Lower lobe of right lung (tissue), 2 donors: ENCODE measurements at places on chromosomes 1 and 21. TPM values are rescaled to one million over a fixed set of nuclear protein-coding genes. Genes with fewer than 3 reads are reported as not detected.

DNA sequence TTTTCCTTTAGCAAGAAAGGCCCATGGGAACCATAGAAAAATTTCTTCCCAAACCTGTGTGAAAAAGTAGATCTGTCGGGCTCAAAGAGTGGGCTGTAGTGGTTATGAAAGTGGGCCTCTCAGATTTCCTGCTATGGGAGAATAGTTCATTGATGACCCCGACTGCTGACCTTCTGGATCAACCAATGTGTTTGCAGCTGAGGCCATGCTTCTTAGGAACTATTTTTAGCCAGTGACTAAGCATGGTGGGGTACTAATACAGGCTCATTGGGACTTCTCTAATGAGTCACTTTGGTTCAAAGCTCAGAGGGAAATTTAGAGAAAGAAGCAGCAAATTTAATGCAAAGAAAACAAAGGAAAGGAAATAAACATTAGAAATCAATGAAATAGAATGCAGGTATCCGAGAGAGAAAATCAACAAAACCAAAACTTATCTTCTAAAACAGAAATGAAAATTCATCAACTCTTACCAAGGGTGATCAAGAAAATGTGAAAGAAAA, 12.6 kb upstream of the PSMA5 start:
- peaks cover 6% of the 10 kb centered on the region for H3K27me3 ChIP-seq
- H3K4me1 ChIP-seq: no peaks in the 10 kb centered on the region
- no peak overlapping the region for H3K4me3 ChIP-seq

The IQGAP3 gene
- total RNA-seq: 1.7 TPM

GRCh38 chr1:12502336-12503109, 115.5 kb downstream of the DHRS3 start:
- no peaks in the 10 kb centered on the region for H3K4me1 ChIP-seq
- H3K27me3 ChIP-seq: no peaks in the 10 kb centered on the region
- DNase-seq: no peak

The MX1 gene
- total RNA-seq: 211 TPM

- H3K27ac ChIP-seq: no peak overlapping the region
- DNase-seq: no peak
- H3K4me3 ChIP-seq: no peak overlapping the region
- no peaks in the 10 kb centered on the region for H3K36me3 ChIP-seq
- H3K4me1 ChIP-seq: no peaks in the 10 kb centered on the region
Measured at GRCh38 chr1:88519156-88519555, 164.9 kb upstream of the PKN2 start.

DNA sequence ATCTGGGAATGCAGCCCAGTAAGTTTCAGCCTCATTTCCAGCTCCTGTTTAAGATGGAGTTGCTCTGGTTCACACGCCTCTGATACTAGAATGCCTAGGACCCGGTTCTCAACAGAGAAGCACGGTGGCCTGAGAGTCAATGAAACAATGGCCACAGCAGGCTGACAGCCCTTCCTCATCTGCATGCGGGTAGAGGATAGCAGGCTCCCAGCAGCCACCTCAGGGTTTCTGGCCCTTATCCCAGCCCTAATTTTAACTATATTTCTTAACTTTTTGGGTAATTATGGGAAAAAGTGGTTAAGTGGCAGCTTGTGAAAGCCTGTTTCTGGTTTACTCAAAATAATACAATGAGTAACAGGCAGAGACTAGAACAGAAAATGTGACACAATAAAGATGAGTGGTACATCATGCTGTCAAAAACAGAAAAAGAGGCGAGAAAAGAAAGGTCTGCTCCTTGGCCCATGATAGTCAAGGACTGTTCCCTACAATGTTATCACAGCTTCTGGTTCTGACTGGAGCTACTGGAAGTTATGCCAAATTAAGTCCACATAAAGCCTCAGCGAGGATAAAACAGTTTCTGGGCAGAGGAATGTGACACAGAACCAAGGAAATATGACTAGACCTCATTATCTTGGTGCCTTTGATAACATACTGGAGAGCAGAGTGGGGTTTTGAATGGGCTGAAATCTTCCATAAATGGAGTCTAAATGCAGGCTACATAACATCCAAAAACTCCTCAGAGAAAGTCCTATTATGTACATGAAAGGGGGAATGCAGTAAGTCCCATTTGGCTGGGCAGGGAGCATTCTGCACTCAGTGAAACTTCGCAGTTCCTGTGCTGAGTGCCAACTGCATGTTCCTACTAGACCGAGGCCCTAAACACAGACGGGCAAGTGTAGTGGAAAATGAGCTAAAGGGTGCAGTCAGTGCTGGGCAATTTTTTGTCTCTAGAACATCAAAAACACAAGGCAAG, 92.1 kb downstream of the NIBAN1 start:
- H3K4me1 ChIP-seq: peaks cover 7% of the 10 kb centered on the region
- H3K27ac ChIP-seq: no peak overlapping the region
- H3K36me3 ChIP-seq: no peaks in the 10 kb centered on the region
- no peak for DNase-seq

DNA sequence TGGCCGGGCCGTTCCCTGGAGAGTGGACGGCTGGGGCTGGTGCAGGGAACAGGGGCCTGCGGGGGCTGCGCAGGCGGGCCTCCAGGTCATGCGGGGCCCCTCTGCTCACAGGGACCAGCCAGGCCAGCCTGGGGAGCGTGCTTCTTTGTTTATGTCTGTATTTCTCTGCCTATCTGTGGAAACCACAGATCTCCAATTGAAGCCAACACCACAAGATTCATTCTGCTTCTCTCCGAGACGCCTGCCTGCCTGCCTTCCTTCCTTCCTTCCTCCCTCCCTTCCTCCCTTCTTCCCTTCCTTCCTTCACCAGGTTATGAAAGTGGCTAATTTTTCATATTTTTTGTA, 39.9 kb upstream of the HMGN1 start:
- no peaks in the 10 kb centered on the region for H3K27me3 ChIP-seq
- DNase-seq: no peak
- peaks cover 23% of the 10 kb centered on the region for H3K36me3 ChIP-seq
- peaks cover 36% of the 10 kb centered on the region for H3K4me1 ChIP-seq
- no peak overlapping the region for H3K27ac ChIP-seq
- peak overlapping the region; percentile 54 for H3K4me3 ChIP-seq

GRCh38 chr1:110285316-110285715, 53.9 kb upstream of the RBM15 start:
- no peaks in the 10 kb centered on the region for H3K27me3 ChIP-seq
- no peaks in the 10 kb centered on the region for H3K4me1 ChIP-seq
- no peaks in the 10 kb centered on the region for H3K36me3 ChIP-seq
- H3K27ac ChIP-seq: no peak overlapping the region
- H3K4me3 ChIP-seq: no peak overlapping the region

- no peak overlapping the region for H3K27ac ChIP-seq
- H3K4me3 ChIP-seq: no peak overlapping the region
- no peaks in the 10 kb centered on the region for H3K4me1 ChIP-seq
- H3K27me3 ChIP-seq: no peaks in the 10 kb centered on the region
Measured at GRCh38 chr1:239792157-239792556, 299.5 kb upstream of the FMN2 start.

- peak overlapping the region; percentile 83 for H3K4me3 ChIP-seq
- H3K27me3 ChIP-seq: no peaks in the 10 kb centered on the region
- peak overlapping the region; percentile 99 for H3K27ac ChIP-seq
- no peaks in the 10 kb centered on the region for H3K36me3 ChIP-seq
Measured at GRCh38 chr1:214550013-214550856, 1.2 kb downstream of the PTPN14 start.

GRCh38 chr1:156419854-156420204, 50.8 kb downstream of the RHBG start:
- H3K27ac ChIP-seq: no peak overlapping the region
- H3K4me3 ChIP-seq: peak overlapping the region; percentile 44
- peaks cover 91% of the 10 kb centered on the region for H3K27me3 ChIP-seq
- peaks cover 26% of the 10 kb centered on the region for H3K4me1 ChIP-seq

- H3K36me3 ChIP-seq: no peaks in the 10 kb centered on the region
- H3K4me3 ChIP-seq: no peak overlapping the region
- H3K27ac ChIP-seq: no peak overlapping the region
- no peaks in the 10 kb centered on the region for H3K4me1 ChIP-seq
- DNase-seq: no peak
Measured at GRCh38 chr21:17146426-17146825, 366.4 kb upstream of the CXADR start.

DNA sequence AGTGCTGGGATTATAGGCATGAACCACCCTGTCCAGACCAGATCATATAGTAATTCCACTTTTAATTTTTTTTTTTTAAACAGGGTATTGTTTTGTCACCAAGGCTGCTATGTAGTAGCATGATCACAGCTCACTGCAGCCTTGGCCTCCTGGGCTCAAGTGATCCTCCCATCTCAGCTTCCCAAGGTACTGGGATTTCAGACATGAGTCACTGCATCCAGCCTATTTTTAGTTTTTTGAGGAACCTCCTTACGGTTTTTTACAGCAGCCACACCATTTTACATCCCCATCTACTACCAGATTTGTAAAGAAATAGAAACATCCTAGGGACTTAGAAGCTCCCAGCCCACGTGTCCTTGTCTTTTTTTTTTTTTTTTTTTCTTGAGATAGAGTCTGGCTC, 24.0 kb downstream of the L1TD1 start:
- no peaks in the 10 kb centered on the region for H3K4me1 ChIP-seq
- H3K4me3 ChIP-seq: no peak overlapping the region
- DNase-seq: no peak
- no peaks in the 10 kb centered on the region for H3K27me3 ChIP-seq
- no peak overlapping the region for H3K27ac ChIP-seq
- H3K36me3 ChIP-seq: no peaks in the 10 kb centered on the region

The OR2T33 gene
- total RNA-seq: not detected

- no peaks in the 10 kb centered on the region for H3K36me3 ChIP-seq
- no peaks in the 10 kb centered on the region for H3K27me3 ChIP-seq
- H3K27ac ChIP-seq: no peak overlapping the region
- no peak for DNase-seq
Measured at GRCh38 chr1:181712711-181713110, 229.4 kb downstream of the CACNA1E start.

The CZIB gene
- total RNA-seq: 60.2 TPM

GRCh38 chr1:103948526-103948925, 198.8 kb downstream of the AMY1C start:
- H3K4me3 ChIP-seq: no peak overlapping the region
- no peak overlapping the region for H3K27ac ChIP-seq
- DNase-seq: no peak
- H3K36me3 ChIP-seq: no peaks in the 10 kb centered on the region
- H3K4me1 ChIP-seq: no peaks in the 10 kb centered on the region

DNA sequence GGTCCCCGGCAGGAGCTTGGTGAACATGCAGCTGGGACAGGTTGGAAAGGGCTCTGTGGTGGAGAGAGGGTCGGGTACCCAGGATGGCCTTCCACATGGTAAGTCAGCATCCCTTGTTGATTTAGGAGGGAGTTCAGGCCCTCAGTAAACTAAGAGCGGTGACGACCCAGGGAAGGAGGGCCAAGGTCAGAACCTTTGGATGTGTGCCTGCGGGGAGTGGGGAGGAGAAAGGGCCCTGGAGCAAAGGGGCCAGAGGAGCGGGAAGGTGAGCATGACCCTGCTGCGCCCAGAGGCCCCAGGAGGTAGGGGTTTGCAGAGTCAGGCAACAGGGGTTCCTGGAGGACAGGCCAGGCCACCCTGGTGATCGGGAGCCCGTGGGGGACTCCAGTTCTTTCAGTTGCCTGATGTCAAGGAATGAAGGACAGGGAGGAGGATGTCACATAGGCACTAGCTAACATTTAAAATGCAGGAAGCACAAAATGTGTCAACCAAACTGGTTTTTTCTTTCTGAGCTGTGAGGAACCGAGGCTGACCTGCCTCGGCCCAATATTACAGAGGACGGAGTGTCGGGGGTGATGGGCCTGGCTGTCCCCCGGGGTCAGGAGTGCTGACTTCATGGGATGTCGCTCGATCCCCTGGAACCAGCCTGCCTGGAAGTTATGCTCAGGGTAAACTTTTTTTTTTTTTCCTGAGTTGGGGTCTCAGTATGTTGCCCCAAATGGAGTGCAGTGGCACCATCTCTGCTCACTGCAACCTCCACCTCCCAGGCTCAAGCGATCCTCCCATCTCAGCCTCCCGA, 117.4 kb upstream of the SLC45A1 start:
- H3K27me3 ChIP-seq: no peaks in the 10 kb centered on the region
- H3K27ac ChIP-seq: peak overlapping the region; percentile 75
- DNase-seq: no peak
- H3K36me3 ChIP-seq: no peaks in the 10 kb centered on the region

The CCDC185 gene
- total RNA-seq: not detected

DNA sequence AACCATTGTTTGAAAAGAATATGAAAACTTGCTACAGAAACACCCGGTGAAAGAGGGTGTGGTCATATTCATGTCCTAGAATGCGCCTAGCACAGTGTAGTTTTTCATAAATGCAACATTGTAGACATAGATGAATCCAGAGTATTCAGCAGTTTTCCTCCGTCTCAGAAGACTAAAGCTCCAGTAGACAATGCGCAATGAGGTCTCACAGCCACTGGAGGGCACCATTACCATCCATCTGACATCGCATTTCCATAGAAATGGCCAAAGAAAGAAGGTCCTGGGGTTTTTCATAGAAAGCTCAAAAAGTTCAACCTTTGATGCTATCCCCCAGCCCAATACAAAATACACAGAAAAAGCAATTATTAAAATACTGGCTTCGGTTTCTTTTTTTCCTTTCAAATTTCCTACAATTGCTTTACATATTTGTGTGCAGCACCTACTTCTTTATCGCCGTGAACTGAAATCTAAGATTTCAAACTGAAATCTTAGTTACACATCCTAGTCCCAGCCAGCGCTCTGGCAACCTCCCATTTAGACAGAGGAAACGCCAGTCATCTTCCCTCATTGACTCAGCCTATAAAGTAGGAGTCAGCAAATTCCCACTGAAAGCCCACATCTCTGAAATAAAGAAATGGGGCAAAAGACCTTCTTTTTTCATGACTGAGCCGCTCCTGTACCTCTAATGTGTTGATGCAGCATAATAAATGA, 3.9 kb upstream of the CD58 start:
- peaks cover 23% of the 10 kb centered on the region for H3K4me1 ChIP-seq
- H3K4me3 ChIP-seq: no peak overlapping the region
- H3K27ac ChIP-seq: no peak overlapping the region
- H3K36me3 ChIP-seq: peaks cover 10% of the 10 kb centered on the region

The SLC50A1 gene
- total RNA-seq: 42.6 TPM

DNA sequence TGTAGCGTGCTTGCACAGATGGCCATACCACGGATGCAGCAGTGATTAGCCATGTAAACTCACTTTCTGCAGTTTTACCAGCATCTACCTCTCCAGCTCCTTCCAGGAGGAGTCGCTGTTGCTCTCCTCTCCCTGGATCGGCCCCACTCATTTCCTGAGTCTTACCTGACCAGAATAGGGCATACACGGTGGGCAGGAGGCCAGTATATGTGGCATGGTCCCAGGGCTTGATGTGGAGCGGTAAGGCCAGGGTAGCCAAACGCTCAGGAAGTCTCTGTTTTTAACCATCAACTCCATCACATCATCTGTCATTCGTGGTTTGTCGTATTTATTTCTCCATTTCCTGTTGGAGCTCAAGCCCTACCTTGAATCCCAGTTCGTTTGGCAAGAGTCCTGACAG, 163.4 kb upstream of the USP24 start:
- H3K27ac ChIP-seq: no peak overlapping the region
- H3K36me3 ChIP-seq: no peaks in the 10 kb centered on the region
- H3K27me3 ChIP-seq: no peaks in the 10 kb centered on the region
- peaks cover 6% of the 10 kb centered on the region for H3K4me1 ChIP-seq

GRCh38 chr1:11858968-11859871, 475 bp upstream of the NPPB start:
- no peaks in the 10 kb centered on the region for H3K36me3 ChIP-seq
- H3K4me1 ChIP-seq: no peaks in the 10 kb centered on the region
- no peak overlapping the region for H3K4me3 ChIP-seq
- H3K27me3 ChIP-seq: peaks cover 70% of the 10 kb centered on the region

GRCh38 chr21:32991361-32991760, 34.4 kb upstream of the OLIG2 start:
- no peak overlapping the region for H3K27ac ChIP-seq
- no peak for DNase-seq
- no peak overlapping the region for H3K4me3 ChIP-seq
- no peaks in the 10 kb centered on the region for H3K4me1 ChIP-seq
